CD4-positive, alpha-beta T cell treated with Interleukin-6 for 4 hours (primary cell): ENCODE measurements at places on chromosomes 6 and 20.

- DNase-seq, result no peak
Observed at GRCh38 chr6:14730654-14731053, 515.2 kb upstream of the JARID2 start.

GRCh38 chr20:52410731-52411234 lies 219.2 kb upstream of the ZFP64 start:
- DNase-seq, result peak; percentile 8

GRCh38 chr6:98333273-98333672 lies 501.1 kb upstream of the POU3F2 start:
- no peak for DNase-seq

DNA sequence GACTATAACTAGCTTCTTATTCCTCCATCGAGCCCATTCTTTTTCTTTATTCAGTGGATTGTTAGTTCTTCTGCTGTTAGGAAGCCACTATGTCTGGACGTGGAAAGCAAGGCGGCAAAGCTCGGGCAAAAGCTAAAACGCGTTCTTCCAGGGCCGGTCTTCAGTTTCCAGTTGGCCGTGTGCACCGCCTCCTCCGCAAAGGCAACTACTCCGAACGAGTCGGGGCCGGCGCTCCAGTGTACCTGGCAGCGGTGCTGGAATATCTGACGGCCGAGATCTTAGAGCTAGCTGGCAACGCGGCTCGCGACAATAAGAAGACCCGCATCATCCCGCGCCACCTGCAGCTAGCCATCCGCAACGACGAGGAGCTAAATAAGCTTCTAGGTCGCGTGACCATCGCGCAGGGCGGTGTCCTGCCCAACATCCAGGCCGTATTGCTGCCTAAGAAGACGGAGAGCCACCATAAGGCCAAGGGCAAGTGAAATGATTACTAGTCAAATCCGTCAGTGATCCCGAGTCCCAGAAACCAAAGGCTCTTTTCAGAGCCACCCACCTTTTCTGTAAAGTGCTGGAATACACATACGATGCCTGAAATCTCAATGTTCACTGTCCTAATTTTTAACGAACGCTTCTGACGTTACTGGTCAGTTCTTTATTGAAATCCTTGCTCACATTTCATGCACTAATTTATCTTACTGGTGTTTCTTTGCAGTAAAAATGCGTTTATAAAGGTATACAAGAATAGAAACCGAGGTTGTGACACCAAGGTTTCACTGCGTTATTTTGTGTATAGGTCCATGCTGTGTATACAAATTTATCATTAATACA lies 129.9 kb downstream of the HFE start:
- DNase-seq, result peak; percentile 74

- DNase-seq, result no peak
Observed at GRCh38 chr20:59439243-59439642, 138.8 kb downstream of the EDN3 start.

GRCh38 chr6:119090256-119090655 lies 11.8 kb upstream of the FAM184A start:
- DNase-seq, result no peak

DNA sequence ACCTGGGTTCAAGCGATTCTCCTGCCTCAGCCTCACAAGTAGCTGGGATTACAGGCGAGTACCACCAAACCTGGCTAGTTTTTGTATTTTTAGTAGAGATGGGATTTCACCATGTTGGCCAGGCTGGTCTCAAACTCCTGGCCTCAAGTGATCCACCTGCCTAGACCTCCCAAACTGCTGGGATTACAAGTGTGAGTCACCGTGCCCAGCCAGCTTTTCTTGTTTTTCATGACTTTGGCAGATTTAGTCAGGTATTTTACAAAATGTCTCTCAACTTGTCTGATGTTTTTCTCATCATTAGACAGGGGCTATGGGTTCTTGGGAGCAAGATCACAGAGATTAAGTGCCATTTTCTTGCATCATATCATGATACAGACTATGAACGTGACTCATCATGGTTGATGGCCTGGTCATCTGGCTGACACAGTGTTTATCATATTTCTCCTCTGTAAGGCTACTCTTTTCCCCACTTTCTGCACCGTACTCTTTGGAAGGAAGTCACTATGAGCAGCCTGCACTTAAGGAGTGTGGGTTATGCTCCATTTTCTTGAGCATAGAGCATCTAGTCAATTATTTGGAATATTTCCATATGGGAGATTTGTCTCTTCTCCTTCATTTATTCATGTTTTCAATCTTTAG lies 67.8 kb downstream of the RNF182 start:
- DNase-seq, result no peak

DNA sequence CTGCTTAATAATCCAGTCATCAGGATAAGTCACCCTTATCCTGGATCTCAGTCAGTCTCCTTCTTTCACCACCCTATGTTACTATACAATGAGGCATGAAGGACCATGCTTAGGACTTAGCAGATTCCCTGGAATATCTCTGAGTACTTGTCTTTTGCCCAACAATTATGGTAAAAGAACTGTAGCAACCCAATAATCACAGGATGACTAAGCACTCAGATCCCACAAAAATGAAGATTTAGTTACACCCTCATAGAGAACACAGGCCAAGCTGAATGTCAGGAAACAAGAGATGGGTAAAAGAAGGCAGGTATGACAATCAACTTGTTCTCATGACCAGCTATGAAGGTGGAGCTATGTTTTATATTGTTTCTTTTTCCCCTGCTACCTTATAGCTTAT lies 91.4 kb downstream of the EDN1 start:
- no peak for DNase-seq

DNA sequence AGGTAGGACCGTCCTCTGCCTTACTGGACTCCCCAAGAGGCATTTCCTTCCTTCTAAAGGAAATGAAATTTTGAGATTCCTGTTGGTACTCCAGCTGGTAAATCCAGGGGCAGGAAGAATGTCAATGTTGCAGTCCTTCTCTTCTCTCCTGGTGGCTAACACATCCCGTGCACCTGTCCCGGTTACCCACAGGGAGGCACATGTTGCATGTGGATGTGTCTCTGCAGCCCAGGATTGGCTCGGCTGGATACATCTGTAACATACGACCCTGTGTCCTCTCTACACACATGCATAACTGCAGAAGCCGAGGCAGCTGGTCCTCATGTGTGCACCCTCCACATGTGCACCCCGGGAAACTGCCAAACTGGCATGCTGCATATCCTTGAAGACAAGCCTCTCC lies 1.3 kb upstream of the LRFN2 start:
- DNase-seq, result no peak

GRCh38 chr6:142429195-142429594 lies 127.4 kb downstream of the ADGRG6 start:
- DNase-seq, result no peak

- DNase-seq, result no peak
Observed at GRCh38 chr6:26459023-26459810, 1.5 kb downstream of the BTN2A1 start.

- no peak for DNase-seq
Observed at GRCh38 chr6:159679091-159680077, 13.7 kb downstream of the SOD2 start.

DNA sequence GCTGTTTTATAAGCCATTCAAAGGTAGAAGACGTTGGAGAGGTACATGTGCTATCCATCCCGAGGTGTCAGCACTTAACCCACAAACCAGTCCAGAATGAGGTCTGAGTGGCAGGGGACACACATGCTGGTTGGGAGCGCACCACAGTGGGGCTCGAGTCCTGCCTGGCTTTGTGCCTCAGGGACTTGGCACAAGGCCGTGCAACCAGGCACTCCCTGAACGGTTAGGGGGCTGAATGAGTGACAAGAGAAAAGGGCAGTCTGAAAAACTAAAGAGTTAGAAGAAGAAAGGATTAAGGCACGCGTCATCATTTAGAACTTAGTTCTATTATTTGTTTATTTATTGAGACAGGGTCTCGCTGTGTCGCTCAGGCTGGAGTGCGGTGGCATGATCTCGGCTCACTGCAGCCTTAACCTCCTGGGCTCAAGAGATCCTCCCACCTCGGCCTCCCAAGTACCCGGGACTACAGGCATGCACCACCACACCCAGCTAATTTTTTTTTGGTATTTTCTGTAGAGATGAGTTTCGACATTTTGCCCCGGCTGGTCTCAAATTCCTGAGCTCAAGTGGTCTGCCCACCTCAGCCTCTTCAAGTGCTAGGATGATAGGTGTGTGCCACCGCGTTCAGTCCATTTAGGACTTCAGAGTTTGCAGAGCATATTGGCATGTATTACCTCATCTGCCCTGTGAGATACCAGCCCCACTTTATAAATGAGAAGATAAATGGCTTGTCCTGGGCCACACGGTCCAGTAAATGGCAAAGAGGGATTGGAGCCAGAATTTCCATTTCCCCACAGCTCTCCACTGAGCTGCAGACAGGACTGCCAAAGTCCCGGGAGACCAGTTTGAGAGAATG lies 47.4 kb upstream of the IRF4 start:
- DNase-seq, result no peak

- DNase-seq, result no peak
Observed at GRCh38 chr6:152147269-152147668, 339.8 kb downstream of the ESR1 start.

DNA sequence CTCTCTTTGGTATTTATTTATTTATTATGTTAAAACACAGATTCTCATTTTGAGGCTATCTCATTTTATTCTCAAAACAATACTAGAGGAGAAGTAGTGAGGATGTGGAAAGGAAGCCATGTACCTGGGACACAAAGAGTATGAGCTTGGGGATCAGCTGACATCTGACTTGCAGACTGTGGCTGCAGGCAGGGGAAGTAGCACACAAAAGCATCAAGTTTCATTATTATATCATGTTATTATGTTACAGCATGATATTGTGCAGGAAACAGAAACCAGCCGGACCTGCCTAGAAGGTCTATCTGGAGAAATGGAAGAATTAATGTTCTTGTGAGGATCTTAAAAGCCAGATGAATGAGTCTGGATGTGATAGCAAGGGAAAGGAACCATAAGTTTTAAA lies 248.2 kb downstream of the KHDC1L start:
- no peak for DNase-seq

GRCh38 chr6:138979813-138980668 lies 8.0 kb downstream of the REPS1 start:
- DNase-seq, result no peak

- DNase-seq, result no peak
Observed at GRCh38 chr20:18321316-18321715, 33.0 kb downstream of the ZNF133 start.

- no peak for DNase-seq
Observed at GRCh38 chr20:48849299-48849698, 21.5 kb upstream of the PREX1 start.

DNA sequence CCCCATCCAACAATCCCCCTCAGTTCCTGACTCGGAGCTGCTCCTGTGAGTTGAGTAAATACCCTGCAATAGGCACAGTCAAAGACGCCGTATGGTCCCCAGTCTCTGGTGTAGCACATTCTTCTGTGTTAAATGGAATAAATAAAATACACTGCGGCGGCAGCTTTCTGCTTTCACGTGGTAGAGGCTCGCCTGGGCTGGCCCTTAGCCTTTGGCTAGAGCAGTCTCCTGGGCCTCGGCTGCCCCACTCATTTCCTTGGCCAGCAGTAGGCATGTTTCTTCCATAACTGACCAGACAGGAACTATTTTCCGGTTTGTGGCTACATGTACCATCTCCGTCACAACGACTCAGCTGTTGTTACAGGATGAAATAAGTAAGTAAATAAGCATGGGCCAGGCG lies 20.7 kb downstream of the SERPINB6 start:
- DNase-seq, result no peak

- no peak for DNase-seq
Observed at GRCh38 chr6:166588691-166589336, 2.3 kb upstream of the RAMACL start.

DNA sequence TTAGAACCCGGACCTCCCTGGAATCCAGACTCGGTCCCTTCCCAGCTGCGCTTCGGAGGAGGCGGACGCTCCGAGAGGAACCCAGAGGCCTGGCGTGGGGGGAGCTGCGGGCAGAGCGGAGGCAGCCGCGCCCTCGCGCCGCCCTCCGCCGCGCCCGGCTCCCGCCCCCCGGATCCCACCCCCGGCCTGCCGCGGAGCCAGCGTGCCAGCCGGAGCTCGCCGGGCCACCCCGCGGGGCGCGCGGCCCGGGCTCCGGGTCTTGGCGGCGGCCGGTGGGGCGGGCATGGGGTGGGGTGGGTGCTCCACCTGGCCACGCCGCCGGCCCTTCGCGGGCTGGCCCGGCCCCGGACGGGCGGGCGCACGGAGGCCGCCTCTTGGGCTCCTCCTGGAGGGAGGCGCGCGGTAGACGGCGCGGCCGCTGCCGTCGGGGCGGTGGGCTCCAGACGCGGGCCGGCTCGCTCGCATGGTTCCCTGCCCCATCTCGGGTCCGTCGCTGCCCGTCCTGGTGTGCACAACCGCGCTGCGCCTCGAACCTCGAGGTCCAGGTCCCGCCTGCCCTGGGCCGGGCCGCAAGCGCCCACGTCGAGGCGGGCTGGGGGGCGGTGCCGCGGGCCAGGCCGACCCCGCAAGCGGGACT lies 592 bp upstream of the CDYL start:
- peak; percentile 82 for DNase-seq

DNA sequence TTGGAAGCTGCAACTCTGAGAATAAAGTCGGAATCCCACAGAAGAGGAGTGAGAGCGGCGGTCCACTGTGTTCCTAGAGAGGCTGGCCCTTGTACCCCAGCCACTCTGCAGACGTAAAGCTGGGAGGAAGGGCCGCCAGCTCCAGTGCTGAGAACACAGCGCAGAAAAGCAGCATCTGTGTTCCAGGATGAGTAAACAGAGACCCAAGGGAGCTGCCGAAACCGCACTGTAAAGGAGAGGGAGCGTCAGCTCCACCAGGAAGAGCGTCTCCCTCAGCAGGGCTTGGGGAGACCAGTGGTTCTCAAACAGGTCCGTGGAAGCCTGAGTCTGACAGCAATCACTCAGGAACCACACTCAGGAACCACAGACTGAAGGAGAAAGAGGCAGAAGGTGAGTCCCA lies 134.0 kb downstream of the WDR27 start:
- no peak for DNase-seq

- DNase-seq, result no peak
Observed at GRCh38 chr6:55473722-55474121, 105.3 kb downstream of the HMGCLL1 start.

DNA sequence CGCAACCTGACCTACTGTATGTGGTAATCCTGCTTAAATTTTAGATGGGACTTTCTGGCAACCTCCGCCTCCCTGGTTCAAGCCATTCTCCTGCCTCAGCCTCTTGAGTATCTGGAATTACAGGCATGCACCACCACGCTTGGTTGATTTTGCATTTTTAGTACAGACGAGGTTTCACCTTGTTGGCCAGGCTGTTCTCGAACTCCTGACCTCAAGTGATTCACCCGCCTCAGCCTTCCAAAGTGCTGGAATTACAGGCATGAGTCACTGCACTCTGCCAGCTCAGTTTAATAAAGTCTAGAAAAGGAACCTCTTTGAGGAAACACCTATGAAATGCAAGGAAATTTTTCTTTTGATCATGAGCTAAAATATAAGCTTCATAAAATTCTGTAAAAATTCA lies 9.0 kb upstream of the PLCB4 start:
- no peak for DNase-seq

GRCh38 chr6:123332070-123332469 lies 304.7 kb downstream of the TRDN start:
- no peak for DNase-seq

GRCh38 chr6:160180706-160181105 lies 59.1 kb downstream of the SLC22A1 start:
- no peak for DNase-seq
